ENCODE measurements at places on chromosomes 2 and 18. TPM values are rescaled to one million over a fixed set of nuclear protein-coding genes. Genes with fewer than 3 reads are reported as not detected.

DNA sequence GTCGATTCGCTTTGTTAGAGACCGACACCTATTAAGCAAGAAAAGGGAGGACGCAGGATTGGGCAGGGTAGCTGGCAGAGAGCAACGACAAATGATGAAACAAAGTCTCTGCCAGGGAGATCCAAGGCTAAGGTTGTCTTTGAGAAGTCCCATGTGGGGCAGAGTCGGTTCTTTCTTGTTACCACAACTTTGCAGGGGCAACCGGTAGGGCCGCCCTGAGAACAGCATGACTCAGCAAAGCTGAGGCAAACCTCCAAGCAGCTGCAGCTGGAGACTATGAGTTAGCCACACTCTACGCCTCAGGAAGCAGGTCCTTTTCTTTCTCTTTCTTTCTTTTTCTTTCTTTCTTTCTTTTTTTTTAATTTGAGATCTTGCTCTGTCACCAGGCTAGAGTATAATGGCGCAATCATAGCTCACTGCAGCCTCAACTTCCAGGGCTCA is 452.3 kb upstream of the ID2 start:
- DNase-seq, result peak; percentile 77

GRCh38 chr2:63982335-63982734 is 36.9 kb downstream of the VPS54 start:
- DNase-seq, result no peak

DNA sequence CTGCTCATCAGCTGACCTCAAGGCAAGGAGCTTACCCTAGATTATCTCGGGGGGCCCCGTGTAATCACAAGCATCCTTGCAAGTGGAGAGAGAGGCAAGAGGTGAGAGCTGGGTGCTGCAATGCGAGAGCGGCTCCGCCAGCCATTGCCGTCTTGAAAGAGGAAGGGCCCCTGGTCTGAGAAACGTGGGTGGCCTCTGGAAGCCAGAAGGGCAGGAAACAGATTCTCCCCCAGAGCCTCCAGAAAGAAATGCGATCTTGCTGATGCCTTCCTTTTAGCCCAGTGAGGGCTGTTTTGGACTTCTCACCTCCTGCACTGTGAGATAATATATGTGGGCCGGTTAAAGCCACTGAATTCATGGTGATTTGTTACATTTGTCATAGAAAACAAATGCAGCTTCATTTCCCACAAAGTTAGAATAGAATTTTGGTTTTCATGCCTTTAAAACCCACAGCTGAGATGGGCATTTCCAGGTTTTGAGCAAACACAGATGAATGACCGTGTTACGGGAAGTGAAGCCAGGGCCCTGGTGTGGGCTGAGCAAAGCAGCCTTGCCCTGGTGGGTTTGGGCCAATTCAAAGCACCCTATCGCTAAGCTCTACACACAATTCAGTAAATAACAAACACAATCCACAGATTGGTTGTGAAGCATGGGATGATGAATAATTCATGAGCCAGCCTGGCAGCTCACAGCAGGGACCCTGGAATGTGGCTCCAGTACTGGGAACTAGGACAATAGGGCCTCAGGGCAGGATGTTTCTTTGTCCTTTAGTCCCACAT is 319.9 kb upstream of the HS6ST1 start:
- DNase-seq, result peak; percentile 32

Gene SERPINB4
- polyA plus RNA-seq, result not detected

Gene MAP3K19
- not detected for polyA plus RNA-seq

Data from CD14-positive monocyte (primary cell).